ENCODE measurements at places on chromosomes 12 and 14.
A peak's percentile ranks its signal among the peaks of the same experiment; 100 is the strongest.

GRCh38 chr14:29803045-29803444 is 124.6 kb downstream of the PRKD1 start:
- DNase-seq = no peak

- no peak for DNase-seq
Measured at GRCh38 chr14:36555998-36556743, 26.2 kb downstream of the NKX2-8 start.

DNA sequence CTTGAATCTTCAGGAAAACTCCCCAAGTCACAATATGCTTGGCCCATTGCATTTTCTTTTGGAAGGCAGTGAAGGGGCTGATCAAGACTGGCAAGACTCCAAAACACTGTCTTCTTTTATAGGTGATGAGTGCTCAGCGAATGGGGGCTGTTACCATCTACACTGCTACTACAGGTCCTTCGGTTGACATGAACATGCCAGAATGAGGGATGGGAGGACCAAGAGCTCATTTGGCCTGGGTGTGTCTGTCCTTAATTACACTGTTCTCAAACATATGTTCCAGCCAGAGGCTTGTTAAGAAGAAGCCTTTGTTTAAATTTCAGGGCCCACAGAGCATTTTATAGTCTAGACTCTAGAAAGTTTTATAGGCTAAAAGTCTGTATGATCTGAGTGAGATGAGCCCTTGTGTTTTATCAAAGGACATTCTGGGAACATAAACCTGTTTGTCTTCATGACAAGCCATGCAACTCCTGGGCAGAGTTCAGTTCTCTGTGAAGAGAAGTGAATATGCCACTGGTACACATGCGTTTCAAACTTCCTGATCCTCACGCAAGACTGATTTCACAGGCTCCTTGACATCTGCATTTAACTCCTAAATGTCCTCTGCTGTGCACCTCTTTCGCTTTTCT is 4.7 kb upstream of the FAM234B start:
- DNase-seq = no peak

- DNase-seq = no peak
Measured at GRCh38 chr12:41795910-41796309, 348.8 kb downstream of the GXYLT1 start.

- DNase-seq = peak; percentile 84
Measured at GRCh38 chr14:61184112-61184511, 97.0 kb downstream of the TMEM30B start.

GRCh38 chr12:115464111-115464581 is 780.2 kb upstream of the TBX3 start:
- peak; percentile 26 for DNase-seq

DNA sequence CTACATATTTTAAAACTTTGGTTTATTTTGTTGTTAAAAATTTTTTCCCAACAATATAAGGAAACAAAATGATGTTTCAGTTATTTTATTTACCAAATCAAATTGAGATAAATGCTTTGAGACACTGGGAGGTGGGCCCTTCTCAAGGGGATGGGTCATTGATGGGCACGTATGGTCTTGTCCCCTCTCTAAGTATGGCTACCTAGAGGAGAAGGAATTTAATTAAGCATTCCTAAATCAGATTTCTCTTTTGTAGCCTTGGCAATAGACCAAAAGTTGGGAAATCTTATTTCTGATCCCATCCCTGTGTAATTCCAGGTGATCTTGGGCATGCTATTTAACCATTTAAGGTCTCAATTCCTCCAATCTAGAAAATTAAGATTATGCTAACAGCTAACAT is 79.0 kb downstream of the SCN8A start:
- DNase-seq = no peak

- DNase-seq = no peak
Measured at GRCh38 chr14:33933386-33933933, 17.4 kb downstream of the EGLN3 start.

Measured in GM04504 (cell line).